ENCODE measurements at places on chromosomes 2 and 18.

DNA sequence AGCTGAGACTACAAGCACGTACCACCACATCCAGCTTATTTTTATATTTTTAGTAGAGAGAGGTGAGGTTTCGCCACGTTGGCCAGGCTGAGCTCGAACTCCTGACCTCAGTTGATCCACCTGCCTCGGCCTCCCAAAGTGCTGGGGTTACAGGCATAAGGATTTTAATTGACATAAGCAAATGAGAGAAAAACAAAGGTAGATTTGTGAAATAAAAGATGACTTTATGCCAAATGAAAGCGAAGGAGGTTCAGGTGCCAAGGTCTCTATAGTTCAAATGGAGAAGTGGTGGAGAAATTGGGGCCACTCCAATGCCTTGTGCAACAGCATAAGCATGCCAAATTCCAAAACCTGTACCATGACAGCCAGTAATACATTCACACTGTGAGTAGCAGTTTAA lies 180.6 kb downstream of the MREG start:
- no peak for DNase-seq

DNA sequence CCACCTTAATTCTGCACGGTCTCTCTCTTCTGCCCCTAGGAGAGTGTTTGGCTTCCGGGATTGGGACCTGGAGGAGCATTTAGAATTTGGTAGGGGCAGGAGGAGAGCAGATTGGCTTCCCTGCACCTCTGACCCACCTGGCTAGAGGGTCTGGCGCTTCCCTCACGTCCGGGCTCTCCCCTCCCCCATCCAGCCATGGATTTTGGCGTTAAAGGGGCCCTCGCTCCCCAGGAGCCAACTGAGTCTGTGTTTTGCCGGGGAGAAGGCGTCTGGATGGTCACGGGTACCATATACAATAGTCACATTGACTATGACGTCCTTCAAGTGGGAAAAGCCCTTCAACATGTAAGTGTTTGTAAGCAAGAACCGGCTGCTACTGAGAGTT lies 6.6 kb downstream of the HOXD3 start:
- no peak for DNase-seq

DNA sequence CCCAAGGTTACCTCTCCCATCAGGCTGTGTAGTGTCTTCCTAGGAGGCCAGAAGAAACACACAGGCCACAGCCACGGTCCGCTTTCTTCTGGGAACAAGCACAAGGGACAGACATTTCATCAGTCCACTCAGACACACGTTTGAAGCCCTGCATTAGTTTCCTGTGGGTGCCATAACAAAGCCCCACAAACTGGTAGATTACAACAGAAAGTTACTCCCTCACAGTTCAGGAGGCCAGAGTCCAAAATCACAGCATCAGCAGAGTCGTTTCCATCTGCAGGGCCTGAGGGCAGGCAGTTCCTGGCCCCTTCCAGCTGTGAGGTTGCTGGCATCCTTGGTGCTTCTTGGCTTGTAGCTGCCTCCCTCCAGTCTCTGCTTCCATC lies 8.8 kb upstream of the PRLH start:
- DNase-seq, result no peak

DNA sequence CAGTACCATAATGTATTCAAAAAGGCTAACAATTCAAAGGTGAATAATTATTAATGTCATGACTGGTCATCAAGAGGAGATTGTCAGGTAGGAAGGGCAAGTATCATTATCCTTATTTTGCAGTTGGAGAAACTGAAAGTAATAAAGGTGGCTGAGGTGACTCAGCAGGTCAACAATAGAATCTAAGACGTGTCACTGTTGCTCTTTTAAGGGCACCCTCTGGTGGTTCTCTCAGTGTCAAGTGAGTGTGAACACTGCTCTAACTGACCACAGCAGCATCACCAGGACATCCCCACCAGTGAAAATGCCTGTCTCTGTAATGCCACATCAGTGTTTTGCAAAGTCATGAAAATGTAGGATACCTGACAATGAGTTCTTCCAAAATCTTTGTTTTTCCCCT lies 69.7 kb downstream of the DCC start:
- DNase-seq, result peak; percentile 37

- no peak for DNase-seq
These were observed 98.1 kb downstream of the CRIM1 start for GRCh38 chr2:36453652-36454051.

DNA sequence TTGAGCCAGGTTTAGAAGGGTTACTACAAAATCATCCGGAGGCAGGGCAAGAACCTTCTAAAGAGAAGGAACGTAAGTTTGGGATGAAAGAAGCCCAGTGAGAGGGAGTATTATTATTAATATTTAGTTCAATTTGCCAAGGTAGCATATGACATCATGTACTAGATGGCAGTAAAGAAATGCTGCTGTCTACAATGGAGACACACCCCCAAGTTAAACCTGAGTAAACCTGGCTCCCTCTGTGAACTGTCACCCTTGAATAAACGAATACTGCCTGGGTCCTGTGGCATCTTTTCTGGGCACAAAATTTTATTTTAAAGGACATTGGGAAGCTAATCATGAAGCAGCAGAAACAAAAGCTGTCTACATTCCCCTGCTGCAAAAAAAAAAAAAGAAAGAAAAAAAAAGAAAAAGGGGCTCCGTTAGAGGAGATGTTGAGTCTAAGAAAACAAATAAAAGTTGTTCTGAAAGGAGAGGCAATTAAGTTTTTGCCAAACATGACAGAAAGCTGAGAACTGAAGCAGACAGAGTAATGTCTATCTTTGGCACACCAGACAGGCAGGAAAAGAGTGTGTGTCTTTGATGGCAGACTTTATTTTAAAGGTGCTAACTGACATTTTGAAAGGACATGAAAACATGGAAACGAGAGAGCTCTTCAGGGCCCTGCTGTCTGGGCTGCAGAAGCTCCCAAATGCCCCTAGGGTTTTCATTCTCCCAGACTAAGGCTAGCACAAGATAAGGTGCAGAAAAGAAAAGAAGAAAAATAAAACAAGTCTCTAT lies 557.7 kb upstream of the CHAC2 start:
- DNase-seq, result no peak

DNA sequence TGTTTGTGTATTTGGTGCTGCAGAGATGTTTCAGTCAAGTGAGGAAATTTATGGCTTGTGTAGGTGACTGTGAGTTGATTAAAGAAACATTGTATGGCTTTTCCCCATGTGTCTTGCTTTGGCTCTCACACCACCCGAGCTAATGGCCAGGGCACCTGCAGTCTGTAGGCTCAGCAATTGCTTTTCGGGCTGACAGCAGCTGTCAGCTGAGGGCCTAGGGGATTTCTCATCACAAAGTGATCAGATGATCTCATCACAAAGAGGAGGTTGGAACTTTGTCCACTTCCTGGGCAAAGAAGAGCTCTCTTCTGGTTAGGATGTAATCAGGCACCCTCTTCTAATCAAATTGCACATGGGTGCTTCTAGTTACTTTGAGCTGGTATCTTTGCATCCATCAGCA lies 632.2 kb downstream of the SLC4A3 start:
- DNase-seq, result no peak

GRCh38 chr2:12624905-12625598 lies 91.7 kb upstream of the TRIB2 start:
- DNase-seq, result no peak

- no peak for DNase-seq
These were observed 10.3 kb upstream of the CTAGE1 start for GRCh38 chr18:22427822-22428549.

Measured in GM20000 (cell line).